ENCODE measurements at places on chromosomes 1 and 21.

DNA sequence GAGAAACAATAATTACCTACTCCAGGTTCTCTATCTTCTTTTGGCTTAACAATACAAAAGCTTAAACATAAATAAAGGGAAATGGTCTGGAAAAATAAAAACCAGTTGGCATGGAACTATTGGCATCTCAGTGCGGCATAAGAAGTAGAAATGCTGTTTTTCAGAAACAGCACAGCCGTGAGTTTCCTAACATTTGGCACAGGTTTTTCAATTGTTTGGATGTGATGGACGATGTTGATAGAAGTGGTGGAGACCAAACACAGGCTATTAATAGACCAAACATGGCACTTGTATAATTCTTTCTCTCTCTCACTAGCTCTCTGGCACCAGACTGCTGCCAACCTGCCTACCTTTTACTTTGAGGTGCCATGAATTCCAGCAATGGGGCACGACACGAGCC lies 36.2 kb downstream of the KCNN3 start:
- no peak for DNase-seq

DNA sequence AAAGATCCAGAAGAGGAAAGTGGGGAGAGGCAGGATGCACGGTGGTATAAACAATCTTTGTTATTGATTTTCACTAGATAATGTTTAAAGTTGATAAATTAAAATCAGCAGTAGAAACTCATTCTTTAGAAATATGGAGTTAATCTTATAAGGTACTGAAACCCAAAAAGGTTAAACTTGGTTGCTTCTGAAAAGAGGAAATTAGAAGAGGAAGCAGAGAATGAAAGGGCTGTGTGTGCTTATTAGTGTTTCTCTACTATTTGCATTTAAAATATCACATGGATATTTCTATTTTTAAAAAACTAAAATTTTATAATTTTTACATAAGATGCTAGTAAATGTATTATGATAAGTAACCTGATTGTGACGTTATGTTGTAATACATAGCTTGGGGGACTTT lies 24.4 kb downstream of the C1orf141 start:
- DNase-seq, result no peak

DNA sequence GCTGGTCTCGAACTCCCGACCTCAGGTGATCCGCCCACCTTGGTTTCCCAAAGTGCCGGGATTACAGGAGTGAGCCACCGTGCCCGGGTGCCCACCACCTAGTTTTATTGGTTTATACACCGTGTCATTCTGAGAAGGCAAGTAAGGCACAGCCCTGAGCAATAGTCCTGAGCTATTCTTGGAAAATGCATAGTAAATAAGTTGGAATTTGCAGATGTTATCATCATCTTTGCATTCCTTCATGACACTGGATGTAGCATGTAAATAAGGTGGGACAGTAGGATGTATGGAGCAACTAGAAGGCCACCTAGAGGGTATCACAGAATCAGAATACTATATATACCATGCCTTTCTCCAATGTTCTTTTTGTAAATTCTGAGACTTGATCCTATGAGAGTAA lies 11.0 kb downstream of the TOR1AIP2 start:
- no peak for DNase-seq

GRCh38 chr1:232045139-232045994 lies 418.8 kb downstream of the DISC1 start:
- no peak for DNase-seq

GRCh38 chr1:29197590-29197924 lies 15.9 kb upstream of the SRSF4 start:
- DNase-seq, result no peak

DNA sequence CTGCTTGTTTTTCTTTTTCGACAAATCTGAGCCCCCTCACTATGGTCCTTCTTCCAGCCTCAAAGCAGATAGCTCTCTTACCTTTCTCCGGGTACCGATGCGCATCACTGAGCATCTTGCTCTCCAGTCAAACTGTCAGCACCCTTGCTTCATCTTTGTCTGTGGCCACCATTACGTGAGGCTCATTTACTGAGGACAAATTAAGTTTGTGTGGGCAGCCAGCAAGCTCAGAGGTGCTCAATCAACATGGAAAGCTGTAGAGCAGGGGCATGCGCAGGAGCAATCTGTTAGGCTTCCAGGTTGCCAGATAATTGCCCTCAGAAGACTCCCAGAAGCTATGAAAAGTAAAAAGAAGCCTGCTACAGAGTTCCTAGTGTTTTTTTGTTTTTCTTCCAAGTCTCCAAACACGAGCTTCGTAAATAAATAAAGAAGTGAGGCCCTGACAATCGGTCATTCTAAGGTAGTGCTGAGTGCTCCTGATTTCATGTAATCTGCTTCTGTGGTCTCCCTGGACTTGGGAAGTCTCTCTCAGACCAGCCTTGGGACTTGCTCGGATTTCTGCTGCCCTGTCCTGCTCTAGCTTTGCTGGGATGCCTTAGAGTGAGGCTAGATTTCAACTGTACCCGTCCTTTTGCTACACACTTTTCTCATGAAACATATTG lies 1.8 kb downstream of the C1orf53 start:
- DNase-seq, result no peak

GRCh38 chr1:70084314-70084915 lies 121.0 kb downstream of the LRRC40 start:
- no peak for DNase-seq

GRCh38 chr1:46784666-46785065 lies 14.2 kb upstream of the CYP4B1 start:
- DNase-seq, result no peak
